ENCODE measurements at places on chromosomes 4 and X.

GRCh38 chr4:115113506-115114106 is at the start of gene NDST4:
Gene NDST4, minus strand, starts transcription at chr4:115113620. Its CDS starts 36,584 bp downstream, at chr4:115077036.
- no peak for DNase-seq

DNA sequence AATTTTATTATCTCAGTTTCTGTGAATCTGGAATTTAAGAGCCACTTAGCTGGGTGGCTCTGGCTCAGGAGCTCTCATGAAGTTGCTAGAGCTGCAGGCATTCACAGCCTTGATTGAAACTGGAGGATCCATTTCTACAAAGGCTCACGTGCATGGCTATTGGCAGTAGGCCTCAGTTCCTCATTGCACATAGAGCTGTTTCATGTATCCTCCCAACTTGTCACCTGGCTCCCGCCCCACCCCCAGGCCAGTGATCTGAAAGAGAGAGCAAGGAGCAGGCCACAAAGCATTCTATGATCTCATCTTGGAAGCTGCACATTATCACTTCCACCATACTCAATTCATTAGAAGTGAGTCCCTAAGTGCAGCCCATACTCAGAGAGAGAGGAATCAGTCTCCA is 18.5 kb upstream of the AP1AR start:
- DNase-seq, result no peak

DNA sequence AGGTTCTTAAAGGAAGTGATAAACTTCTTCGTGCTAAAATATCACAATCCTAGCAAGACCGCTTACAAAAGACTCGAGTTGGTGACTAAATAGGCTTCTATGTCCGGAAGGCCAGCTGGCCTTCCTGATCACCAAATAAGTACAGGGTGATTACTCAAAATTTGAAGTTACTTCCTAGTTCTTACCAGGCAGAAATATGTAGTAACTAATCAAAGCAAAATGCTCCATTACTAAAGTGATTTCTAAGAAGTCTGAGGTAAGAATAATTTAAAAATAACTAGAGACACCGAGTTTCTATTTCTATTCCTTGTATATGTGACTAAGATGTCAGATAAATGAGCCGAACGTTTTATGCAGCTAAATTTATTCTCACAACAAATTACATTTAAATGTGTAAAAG is 62.2 kb downstream of the NSUN7 start:
- no peak for DNase-seq

DNA sequence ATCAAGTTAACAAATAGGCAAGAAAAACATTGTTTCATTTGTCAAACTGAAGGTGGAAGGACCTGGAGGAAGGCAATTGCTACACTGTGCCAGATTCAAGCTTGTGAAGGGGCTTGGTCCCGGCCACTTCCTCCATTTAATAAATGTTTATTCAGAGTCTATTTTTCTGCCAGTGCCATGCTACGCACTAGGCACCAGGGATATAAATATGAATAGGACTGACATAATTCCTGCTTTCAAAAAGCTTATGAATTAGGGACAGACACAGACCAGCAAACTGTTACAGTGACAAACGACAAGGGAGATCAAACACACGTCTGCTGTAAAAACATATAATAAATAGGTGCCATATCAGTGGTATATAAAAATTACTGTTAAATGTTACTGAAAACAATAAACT is 571 bp downstream of the TLR6 start:
- DNase-seq, result no peak

DNA sequence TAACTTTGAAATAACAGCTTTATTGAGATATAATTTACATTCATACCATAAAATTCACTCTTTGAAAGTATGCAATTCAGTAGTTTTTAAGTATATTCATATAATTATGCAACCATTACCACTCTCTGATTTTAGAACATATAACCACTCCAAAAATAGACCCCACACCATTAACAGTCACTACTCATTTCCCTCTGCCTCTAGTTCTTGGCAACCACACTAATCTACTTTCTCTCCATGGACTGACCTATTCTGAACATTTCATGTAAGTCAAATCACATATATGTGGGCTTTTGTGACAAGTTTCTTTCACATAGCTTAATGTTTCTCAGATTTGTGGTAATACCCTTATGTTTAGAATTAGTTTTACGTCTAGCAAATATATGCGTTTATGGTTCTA is 19.5 kb upstream of the GLRA3 start:
- DNase-seq, result no peak

GRCh38 chr4:81688085-81688484 is 216.4 kb upstream of the RASGEF1B start:
- DNase-seq, result no peak

DNA sequence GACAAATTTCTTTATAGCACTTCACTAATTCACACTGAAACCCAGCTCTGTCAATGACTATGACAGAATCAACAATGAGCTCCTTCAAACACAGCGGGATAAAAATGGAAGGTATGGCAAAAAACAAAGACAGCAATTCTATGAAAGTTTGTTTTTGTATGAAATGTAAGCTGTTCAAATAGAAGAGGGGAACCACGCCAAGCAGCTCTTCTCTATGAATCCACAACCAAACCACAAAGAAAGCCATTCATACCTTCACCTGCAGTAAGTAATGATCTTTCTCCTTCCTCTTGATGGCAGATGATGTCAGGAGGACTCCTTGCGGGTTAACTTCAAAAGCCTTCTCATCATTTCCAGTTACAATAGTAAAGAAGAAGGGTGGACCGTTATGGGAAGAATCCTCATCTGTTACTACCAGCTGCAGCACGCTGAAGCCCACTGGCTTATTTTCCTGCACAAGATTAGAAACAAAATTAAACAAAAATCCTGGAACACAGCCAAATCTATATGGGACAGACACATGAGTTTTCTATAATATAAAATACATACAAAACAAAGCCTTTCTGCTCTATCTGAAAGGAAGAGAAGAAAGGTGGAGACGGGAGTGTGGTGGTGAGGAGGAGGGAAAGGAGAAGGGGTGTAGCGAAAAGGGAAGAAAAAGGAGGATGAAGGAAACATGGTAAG is 48.9 kb upstream of the MTNR1A start:
- no peak for DNase-seq
